ENCODE measurements at places on chromosomes 2 and 18. TPM values are rescaled to one million over a fixed set of nuclear protein-coding genes. Genes with fewer than 3 reads are reported as not detected.

Gene ACKR3
- total RNA-seq: 11.3 TPM

- DNase-seq: no peak
Measured at GRCh38 chr2:167758292-167758691, 489.1 kb downstream of the STK39 start.

DNA sequence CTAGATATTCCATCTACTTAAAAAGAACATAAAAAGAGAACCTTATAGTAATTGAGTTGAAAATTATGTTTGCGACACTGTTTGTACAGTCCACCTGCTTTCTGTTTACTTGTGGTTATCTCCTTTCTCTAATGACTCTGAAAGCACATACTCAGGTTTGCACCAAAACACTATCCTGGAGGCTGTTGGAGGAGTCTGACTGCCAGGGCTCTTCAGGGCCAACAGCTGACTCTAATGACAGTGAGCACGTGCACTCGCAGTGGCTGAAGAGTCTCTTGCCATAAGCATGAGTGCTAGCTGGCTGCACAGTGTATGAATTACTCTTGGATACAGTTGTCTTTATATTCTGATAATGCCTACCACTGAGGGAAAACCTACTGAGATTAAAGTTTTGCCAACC lies 16.7 kb upstream of the GLS start:
- DNase-seq: no peak

DNA sequence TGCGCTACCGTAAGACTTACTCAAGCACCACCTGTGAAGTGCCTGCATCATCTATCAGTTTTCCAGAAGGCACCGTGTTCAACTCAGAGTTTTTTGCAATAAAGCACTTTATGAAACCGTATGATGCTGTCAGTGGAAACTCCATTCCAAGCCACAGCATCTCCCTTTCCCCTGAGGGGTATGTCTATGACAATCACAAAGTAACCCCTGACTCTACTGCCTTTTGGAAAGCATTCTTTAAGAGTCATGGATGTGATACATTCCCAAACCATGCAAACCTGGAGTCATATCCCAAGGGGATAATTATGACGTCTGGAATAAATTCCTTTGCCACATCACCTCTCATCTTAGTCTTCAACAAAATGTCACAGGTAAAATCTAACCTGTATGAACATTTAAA lies 39.2 kb downstream of the UNC50 start:
- DNase-seq: no peak

Gene AGPS
- 54.9 TPM for total RNA-seq

DNA sequence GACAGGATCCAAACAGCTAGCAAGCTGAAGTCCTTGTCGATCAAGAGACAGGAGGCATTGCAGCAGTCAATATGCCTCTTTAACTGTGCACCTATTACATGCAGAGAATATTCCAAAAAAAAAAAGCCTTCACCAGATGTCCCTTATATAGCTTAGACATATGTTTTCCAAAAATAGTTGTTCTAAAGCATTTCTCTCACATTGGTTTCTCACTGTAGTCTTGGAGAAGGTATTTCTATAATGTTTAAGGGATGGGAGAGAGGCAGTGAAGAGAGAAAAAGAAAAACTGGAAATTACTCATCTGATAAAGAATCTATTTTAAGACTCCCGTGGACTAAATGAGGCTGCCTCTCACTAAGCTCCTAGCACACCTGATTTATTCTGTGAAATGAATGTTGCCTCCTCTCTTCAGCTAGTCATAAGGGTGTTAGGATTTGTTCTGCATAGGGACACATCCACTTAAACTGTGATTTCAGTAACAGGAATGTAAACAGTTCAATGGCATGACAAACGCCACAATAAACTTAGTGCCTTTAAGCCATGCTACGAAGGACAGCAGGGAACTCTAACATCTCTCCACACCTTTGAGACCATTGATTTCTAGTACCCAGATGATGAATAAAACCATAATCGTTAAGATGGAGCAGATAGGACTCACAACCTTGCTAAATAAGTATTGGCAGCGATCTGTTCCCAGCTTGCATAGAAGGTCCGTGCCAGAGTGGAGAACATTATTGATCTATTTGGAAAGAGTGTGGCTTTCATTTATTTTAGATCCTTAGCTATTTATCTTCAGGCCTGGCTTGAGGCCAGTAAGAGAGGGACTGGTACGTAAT lies 98.6 kb upstream of the NCK2 start:
- no peak for DNase-seq

DNA sequence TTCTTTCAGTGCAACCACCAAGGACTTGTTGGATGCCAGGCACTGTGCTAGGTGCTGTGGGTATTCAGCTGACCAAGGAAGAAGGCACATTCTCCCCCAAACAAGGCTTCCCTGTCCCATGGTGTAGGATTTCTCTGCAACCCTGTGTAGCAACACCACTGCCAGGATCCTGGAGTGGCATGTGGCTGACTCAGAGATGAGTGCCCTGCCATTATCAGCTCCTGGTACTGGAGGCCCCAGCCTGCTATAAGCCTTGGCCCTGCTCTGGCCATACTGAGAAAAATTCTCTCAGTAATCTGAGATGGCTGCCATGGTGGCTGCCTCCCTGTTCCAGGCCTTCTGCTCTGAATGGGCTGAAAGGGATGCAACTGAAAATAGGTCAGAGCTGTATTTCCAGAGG lies 4.3 kb downstream of the SMYD5 start:
- no peak for DNase-seq

DNA sequence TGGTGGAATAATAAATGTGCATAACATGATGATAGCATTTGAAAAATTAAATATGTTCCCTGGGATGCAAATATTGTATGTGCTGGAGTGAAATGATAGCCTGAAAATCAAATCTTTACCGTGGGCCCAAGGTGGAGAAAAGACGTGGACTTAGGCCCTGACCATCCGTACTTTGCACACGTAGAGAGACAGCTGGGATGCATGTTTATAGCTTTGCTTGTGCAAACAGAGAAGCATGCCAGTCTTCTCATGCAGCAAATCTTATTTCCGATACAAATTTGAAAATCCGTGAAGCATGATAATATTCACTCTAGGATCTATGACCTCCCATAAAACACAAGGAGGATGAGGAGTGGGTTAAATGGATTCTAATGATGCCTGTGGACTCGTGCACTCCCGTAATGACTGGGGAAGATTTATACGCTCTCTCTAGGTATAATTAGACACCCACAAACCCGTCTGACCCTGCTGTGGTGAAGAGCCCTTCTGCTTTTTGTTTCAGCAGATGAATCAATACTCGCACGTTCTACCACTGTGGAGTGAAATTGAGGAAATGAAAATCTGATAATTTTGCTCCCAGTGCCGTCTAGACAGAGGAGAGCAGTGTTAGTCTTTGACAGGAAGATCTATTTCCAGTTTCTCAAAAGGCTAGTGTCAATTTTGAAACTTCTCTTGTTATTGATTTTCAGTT lies 810.3 kb upstream of the SALL3 start:
- DNase-seq: no peak

GRCh38 chr2:139142252-139142880 lies 362.2 kb upstream of the NXPH2 start:
- DNase-seq: no peak

Gene TRIB2
- total RNA-seq: 7.8 TPM

GRCh38 chr2:120132190-120132589 lies 91.0 kb downstream of the TMEM185B start:
- DNase-seq: no peak

GRCh38 chr2:39059366-39059952 lies 61.4 kb downstream of the SOS1 start:
- DNase-seq: no peak

DNA sequence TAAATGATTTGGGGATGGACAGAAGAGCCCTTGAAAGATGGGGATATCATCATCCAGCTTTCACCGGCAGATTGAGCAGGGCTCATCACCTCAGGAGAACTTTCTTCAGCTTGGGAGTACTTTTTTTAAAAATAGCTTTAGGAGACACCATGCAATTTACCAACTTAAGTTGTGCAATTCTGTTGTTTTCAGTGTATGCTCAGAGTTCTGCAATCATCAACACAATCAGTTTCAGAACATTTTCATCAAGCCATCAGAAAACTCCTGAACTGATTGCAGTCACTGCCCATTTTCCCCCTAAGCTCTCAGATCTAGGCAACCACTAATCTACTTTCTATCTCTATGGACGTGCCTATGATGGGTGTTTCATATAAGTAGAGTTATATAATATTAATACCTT lies 117.7 kb downstream of the CRIM1 start:
- no peak for DNase-seq

DNA sequence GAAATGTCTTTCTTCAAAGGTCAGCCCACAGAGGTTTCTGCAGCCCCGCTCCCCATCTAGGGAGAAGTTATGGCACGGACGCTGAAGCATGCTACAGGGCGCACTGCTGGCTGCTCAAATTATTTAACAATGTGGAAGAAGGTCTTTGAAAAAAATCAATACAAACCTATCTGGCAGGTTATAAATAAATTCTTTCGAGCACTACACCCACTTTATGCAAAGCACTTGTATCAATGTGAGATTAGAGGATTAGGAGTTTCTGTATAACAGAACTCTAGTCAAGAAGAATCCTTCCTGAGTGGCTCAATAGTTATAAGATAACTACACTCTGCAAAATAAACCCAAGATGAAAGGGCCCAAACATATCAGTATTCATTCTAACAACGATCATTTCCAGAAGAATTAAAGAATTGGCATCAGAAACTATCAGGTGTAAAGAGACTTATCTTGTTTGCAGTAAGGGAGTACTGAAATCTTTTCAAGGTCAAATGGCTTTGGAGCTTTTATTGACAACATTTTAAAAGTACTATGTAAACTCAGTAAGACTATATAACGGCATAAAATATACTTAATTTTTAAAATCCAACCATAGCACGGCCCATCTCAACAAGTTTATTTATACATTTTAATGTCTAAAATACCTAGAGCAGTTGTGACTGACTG lies 103.0 kb upstream of the DNMT3A start:
- no peak for DNase-seq

- no peak for DNase-seq
Measured at GRCh38 chr18:59159986-59160385, 20.3 kb downstream of the SEC11C start.

GRCh38 chr2:157777427-157777826 lies 98.7 kb downstream of the ACVR1 start:
- no peak for DNase-seq

Gene KHK
- 13.4 TPM for total RNA-seq

DNA sequence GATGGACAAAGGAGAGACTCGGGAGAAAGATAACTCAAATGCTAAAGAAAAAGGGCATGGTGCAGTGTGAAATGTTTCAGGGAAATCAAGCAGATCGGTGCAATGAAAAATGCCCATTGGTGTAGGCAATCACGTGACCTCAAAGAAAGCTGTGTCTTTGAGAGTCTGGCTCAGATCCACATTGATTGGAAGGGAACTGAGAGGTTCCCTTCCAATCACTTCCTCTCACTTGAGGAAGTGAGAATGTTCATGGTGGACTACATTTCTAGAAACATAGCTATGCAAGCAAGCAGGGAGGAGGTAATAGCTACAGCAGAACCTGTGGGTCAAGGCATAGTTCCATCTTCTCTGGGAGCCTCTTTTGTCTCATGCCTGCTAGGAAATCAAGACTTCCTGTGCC lies 187.4 kb downstream of the LPIN1 start:
- DNase-seq: no peak

Gene TCF4
- 12.3 TPM for total RNA-seq

DNA sequence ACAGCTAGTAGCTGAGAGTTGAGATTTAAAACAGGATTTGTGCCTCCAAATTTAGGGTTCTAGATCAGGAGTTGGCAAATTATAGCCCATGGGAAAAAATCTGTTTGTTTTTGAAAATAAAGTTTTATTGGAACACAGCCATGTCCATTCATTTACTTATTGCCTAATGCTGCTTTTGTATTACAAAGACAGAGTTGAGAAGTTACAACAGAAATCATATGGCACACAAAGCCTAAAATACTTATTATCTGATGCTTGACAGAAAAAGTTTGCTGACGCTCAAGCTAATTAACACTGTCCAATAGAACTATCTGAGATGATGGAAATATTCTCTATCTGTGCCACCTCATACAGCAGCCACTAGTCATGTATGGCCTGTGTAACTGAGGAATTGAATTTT lies 229.1 kb upstream of the RASGRP3 start:
- DNase-seq: no peak

- peak; percentile 1 for DNase-seq
Measured at GRCh38 chr2:42996528-42996927, 204.1 kb upstream of the HAAO start.

- DNase-seq: no peak
Measured at GRCh38 chr2:114022360-114023085, 132.6 kb downstream of the ACTR3 start.

DNA sequence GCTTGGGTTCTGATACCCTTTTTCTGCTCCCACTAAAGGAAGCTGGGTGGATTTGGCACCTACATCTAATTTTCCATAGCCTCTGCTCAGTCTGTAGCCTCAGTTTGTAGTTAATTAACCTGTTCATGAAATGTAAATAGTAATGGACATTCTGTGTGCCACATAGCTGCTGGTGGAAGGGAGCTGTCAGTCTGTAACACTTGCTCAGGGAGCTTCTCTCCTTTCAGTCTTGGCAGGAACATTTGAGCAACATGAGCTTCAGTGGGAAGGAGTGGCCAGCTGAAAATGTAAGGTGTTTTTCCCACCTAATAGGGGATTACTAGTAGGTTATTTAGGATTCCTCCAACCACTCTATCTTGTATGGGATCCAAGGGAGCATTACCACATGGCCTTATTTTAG lies 203.4 kb downstream of the ASXL3 start:
- no peak for DNase-seq

Gene RNU2-63P
- total RNA-seq: 5.0 TPM

- no peak for DNase-seq
Measured at GRCh38 chr2:107001964-107002696, 116.2 kb upstream of the ST6GAL2 start.

GRCh38 chr2:172790404-172790803 lies 54.8 kb downstream of the RAPGEF4 start:
- no peak for DNase-seq

DNA sequence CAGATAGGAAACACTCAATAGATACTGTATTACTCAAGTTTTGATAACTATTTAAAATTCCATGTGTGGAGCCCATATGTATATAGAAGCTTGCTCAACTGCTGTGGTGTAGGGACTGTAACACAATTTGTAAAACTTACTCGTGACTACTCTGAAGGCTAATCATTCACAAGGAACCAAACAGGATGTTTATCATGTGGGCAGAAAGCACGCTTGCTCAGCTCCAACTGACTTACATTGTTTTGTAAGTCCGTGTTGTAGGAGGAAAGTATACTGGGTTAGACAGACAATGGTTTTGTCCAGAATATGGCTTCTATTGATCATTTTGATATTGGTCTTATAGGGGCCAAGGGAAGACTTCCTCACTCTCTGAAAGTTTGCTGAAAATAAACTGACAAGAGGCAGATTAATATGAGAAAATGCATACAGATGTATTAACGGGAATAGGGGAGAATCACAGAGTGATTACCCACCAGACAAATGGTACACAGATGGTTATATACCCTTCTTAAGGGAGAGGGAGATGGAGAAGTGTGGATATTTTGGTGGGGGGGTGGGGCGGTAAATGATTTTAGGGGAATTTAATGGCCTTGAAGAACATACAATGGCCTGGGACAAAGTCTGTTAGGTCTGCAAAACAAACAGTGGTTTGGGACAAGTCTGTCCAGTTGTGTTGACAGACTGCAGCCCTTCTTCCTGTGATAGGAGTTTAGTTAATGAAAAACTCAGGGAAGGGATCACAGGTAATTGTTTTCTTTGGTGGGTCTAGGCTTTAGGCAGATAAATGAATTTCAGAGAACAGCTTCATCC lies 259.3 kb upstream of the SP5 start:
- DNase-seq: no peak

Measured in left colon (tissue), 2 donors.